ENCODE measurements at places on chromosomes 4 and X. TPM values are rescaled to one million over a fixed set of nuclear protein-coding genes. Genes with fewer than 3 reads are reported as not detected.
A peak's percentile ranks its signal among the peaks of the same experiment; 100 is the strongest.

GRCh38 chrX:150074175-150074574 is 135.9 kb upstream of the EOLA2 start:
- H3K27me3 ChIP-seq: no peaks in the 10 kb centered on the region
- no peak overlapping the region for H3K27ac ChIP-seq
- H3K4me1 ChIP-seq: no peaks in the 10 kb centered on the region
- H3K36me3 ChIP-seq: no peaks in the 10 kb centered on the region

GRCh38 chr4:156939801-156940200 is 31.8 kb downstream of the PDGFC start:
- H3K4me3 ChIP-seq: no peak overlapping the region
- no peak for DNase-seq
- H3K36me3 ChIP-seq: no peaks in the 10 kb centered on the region
- peaks cover 31% of the 10 kb centered on the region for H3K4me1 ChIP-seq
- no peak overlapping the region for H3K27ac ChIP-seq

DNA sequence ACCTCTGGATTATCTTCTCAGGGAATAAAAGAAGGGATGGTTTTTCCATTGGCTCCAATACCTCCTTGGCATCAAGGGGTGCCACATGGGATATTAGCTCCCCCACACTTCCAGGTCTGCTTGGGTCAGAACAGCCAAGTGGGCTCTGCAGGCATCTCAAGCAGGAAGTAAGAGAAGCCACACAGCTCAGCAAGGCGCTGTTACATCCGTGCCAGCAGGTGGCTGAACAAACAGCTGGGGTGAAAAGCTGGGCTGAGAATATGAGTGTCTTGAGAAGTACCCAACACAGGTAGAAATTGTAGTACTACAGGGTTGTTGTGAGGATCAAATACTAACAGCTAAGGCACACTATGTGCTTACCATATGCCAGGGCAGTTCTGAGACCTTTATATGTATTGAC is 76.7 kb upstream of the TMEM150C start:
- H3K36me3 ChIP-seq: no peaks in the 10 kb centered on the region
- H3K4me3 ChIP-seq: no peak overlapping the region
- no peaks in the 10 kb centered on the region for H3K27me3 ChIP-seq
- DNase-seq: no peak

- no peaks in the 10 kb centered on the region for H3K36me3 ChIP-seq
- H3K4me3 ChIP-seq: no peak overlapping the region
- no peak for DNase-seq
- no peak overlapping the region for H3K27ac ChIP-seq
- no peaks in the 10 kb centered on the region for H3K27me3 ChIP-seq
Measured at GRCh38 chr4:94477227-94477626, 25.5 kb downstream of the PDLIM5 start.

Gene SSX1
- not detected for total RNA-seq

Gene NR0B1
- 3.2 TPM for total RNA-seq

Gene BGN
- total RNA-seq: 106 TPM

- peaks cover 31% of the 10 kb centered on the region for H3K4me1 ChIP-seq
- no peaks in the 10 kb centered on the region for H3K36me3 ChIP-seq
- DNase-seq: no peak
- no peaks in the 10 kb centered on the region for H3K27me3 ChIP-seq
- peak overlapping the region; percentile 95 for H3K27ac ChIP-seq
Measured at GRCh38 chr4:39043861-39044363, 11.7 kb upstream of the TMEM156 start.

Gene XAGE1A
- total RNA-seq: not detected

GRCh38 chrX:9310616-9311015 is 154.2 kb upstream of the TBL1X start:
- H3K36me3 ChIP-seq: no peaks in the 10 kb centered on the region
- no peak overlapping the region for H3K27ac ChIP-seq
- H3K4me1 ChIP-seq: no peaks in the 10 kb centered on the region
- H3K4me3 ChIP-seq: no peak overlapping the region
- no peak for DNase-seq
- no peaks in the 10 kb centered on the region for H3K27me3 ChIP-seq

- H3K4me1 ChIP-seq: no peaks in the 10 kb centered on the region
- no peak overlapping the region for H3K4me3 ChIP-seq
- no peaks in the 10 kb centered on the region for H3K36me3 ChIP-seq
- no peak overlapping the region for H3K27ac ChIP-seq
- no peak for DNase-seq
- H3K27me3 ChIP-seq: no peaks in the 10 kb centered on the region
Measured at GRCh38 chr4:92992758-92993157, 689.0 kb downstream of the GRID2 start.

All from vagina (tissue), 2 donors.